Lower leg skin (tissue), 4 donors: ENCODE measurements at places on chromosomes 6 and 20.

GRCh38 chr6:151326116-151326825 lies 65.1 kb downstream of the ZBTB2 start:
- DNase-seq: no peak

GRCh38 chr6:78925317-78925716 lies 58.0 kb downstream of the IRAK1BP1 start:
- DNase-seq: no peak

GRCh38 chr6:34237722-34238584 lies 1.3 kb downstream of the HMGA1 start:
- peak; percentile 88 for DNase-seq

- no peak for DNase-seq
Measured at GRCh38 chr6:95546148-95546547, 31.2 kb upstream of the MANEA start.

GRCh38 chr6:142884214-142885035 lies 60.6 kb downstream of the HIVEP2 start:
- DNase-seq: no peak

- no peak for DNase-seq
Measured at GRCh38 chr6:4637691-4638433, 138.3 kb upstream of the CDYL start.

DNA sequence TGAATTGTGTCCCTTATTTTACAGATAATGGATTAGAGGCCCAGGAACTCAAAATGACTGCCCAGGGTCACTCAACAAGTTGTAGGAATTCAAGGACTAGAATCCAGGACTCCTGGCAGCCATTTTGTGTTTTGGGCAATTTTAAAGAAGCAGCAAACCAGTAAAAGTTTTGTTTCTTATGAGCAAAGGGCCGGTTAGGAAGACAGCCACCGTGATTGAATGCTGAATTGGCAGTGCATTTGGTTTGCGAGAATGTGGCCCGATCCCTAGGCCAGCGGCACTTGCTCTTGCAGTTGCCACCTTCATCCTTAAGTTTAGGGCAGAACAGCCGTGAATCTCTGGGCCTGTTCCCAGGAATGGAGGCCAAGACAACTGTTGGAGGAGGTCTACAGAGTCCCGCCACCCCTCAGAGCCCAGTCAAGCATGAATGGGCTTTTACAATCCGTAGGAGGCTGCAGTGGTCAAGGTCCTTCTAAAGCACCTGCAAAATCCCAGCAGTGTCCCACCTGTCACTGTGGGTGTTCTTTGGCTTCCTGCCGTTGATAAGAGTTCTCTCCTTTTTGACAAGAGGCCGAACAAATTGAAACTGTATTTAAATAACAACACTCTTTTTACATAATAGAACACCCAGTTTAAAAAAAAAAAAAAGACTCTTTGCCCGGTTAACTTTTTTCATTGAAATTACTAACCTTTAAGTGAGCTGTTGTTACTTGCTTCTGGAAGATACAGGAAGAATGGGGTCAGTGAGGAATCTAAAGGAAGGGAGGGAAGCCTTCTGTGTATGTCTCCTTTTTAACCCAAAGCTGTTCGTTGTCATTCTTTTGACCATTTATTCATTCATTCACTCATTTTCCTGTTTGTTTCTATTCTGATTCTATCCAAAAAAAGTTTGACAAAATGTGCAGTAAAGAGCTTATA lies 68.7 kb downstream of the PHACTR2 start:
- DNase-seq: no peak

GRCh38 chr20:17317341-17317740 lies 90.5 kb downstream of the PCSK2 start:
- no peak for DNase-seq

DNA sequence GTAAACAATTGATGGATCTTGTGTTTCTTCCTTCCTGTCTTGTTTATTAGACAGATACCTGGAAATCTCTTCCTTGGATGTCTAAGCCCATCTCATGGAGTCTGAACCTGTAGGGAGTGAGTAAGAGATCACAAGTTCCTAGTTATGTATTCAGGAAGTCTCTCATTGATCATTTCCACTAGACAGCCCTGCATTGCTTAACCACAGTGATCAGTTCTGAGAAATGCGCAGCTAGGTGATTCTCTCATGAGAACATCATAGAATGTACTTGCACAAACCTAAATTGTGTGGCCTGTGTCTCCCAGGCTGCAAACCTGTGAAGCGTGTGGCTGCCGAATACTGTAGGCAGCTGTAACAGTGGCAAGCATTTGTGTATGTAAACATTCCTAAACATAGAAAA lies 39.1 kb downstream of the FAM120B start:
- no peak for DNase-seq

DNA sequence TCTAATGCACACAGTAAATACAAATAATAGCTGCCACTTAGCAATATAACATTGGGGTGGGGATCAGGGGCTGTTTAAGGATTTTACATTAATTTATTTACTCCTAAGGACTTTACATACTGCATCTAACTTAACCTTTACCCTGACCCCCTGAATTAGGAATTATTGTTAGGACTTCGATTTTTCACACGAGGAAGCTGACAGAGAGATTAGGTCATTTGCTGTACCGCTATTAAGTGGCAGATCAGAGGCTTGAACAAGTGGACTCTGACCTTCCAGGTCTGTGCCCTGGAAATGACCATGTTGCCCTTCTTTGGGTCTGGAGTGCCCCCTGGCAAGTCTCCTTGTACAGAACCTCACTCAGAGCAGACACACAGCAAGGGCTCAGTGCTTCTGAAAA lies 5.2 kb upstream of the ELMO2 start:
- no peak for DNase-seq

GRCh38 chr20:25160467-25160866 lies 35.0 kb upstream of the ENTPD6 start:
- DNase-seq: no peak

DNA sequence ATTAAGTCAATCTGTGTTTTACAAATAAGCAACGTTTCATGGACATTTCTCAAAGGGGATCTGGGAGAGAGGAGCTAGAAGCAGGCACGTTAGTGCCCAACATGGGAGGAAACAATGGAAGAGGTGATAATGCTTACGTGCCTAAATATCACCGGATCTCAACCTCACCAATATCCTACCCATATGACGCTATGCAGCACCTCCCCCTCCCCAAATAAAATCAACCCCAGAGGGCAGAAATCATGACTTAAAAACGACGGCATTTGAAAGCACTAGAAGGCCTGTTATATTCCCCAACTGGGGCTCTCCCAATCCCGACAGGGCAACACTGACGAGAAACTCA lies 425 bp downstream of the HBS1L start:
- no peak for DNase-seq

GRCh38 chr20:11248687-11249638 lies 575.2 kb upstream of the JAG1 start:
- no peak for DNase-seq

DNA sequence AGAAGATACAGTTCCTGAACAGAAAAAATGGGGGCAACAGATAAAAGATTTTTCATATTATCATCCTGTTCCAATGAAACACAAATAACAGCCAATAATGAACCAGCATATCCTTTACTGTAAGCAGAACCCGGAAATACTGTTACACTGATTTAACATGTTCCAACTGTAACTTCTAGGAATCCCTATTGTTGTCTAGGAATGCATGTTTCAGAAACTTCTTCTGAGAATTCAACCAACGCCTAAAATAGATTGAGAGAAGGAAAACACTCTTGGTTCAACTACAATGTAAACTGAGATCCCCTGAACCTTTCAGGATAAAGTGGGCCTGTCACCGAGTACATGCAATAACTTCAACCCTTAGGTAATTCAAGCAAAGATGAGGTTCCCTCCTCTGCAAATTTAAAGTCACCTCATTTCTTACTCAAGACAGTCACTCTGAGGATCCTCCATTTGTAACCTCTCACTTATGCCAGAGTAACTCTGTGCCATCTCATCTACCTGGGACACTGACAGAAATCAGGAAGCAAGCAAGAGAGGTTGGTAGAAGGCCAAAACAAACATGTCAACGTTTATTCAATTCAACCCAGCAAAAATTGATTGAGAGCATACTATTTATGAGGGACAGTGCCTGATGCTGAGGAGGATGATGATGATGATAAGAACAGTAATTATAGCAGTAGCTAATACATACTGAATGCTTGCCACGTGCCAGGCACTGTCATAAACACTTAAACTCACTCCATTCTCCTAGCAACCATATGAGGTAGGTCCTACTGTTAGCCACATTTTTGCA lies 14.1 kb downstream of the UBE3D start:
- no peak for DNase-seq

- DNase-seq: no peak
Measured at GRCh38 chr6:148455225-148455624, 112.6 kb downstream of the SASH1 start.

DNA sequence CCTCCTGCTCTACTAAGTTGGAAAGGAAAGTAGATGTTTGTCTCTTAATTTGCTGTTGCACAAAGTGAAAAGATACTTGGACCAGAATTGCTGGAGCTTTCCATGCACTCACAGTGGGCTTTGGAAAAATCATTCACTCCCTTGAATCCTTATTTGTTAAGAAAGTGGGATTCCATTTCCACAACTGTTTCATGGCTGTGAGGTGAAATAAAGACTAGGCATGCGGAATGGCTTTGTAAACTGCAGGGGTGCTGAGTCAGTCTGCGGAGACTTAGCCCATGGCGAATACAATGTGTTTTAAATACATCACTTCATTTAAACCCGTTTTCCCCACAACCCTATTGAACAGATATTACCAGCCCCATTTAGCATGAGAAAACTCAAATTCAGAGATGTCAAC lies 36.8 kb upstream of the CLDN20 start:
- no peak for DNase-seq

DNA sequence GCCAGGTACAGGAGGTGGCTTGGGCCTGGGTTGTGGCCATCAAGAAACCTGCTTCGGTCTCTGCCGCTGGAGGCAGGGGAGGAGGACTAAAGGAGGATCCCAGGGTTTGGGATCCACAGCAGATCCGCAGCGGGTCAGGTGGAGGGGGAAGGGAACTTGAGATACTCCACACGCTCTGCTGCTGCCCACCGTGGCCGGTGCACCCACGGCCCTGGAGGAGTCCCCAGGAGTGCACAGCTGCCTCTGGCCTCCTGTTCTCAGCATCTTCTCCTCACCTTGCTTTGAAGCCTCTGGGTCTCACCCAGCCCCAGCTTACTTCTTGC lies 286.8 kb downstream of the CDH4 start:
- no peak for DNase-seq

DNA sequence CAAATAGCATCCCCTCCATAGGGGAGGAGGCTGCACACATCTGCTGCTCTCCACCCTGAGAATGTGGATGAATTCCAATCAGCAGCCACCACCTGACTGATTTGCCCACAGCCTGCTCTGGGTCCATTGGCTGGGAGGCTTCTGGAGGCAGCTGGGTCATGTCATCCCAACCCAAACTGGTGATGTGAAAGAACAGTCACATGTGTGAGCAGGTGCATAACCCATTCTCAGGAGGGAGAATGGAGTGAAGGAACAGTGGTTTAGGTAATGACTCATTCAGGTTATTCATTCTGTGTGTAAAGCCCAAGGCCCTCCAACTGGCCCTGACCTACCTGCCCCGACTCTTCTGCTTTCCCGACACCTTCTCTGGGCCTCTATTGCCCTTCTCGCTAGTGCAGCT lies 90.9 kb upstream of the GCM1 start:
- DNase-seq: no peak

DNA sequence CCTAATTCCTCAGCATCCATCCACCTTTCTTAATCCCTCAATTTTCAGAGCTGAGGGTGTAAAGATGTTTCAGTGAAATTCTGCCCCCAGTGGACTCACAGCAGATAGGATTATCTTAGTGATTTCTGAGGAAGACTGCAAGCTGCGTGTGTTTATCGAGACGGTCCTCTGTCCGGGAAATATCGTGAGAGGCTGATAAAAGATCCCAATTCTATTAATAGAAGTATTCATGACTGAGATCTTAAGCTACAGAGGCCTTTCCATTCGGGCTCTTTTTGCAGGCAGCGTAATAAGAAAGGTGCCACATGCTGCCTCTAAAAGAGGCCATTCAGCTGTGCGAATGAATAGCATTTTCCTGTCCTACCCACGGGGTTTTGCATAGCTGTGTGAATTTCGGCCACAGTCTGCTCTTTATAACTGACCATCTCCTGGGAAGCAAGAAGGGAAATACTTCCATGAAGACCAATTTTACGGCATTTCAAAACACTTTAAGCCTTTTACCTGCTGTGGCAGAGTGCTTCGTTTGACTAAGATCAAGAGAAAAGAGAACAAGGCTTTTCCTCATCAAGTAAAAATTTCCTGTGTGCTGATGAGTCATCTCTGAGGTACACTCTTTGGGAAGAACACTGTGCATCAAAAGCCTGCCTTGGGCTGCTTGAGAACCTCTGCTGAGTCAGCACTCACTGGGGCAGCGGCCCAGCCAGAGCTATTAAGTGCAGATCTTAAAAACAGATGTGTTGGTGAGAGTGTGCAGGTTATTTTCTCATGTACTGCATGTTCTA lies 208.8 kb downstream of the ARHGAP18 start:
- DNase-seq: no peak

DNA sequence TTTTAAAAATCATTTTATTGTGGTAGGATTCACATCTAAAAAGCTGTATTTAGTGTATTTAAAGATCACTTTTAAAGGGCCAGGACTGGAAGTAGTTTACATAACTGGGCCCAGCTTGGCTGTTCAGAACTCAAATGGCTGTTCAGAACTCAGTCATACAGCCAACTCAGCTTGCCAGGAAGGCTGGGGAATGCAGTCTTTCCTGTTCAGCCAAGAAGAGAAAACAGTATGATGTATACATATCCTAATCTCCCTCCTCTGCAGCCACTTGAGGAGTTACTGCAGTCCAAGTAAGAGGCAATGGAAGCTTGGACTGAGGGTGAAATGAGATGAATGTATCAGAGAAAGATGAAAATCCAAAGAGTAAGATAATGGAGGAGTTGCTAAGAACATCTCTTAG lies 24.6 kb downstream of the DSTN start:
- DNase-seq: no peak

DNA sequence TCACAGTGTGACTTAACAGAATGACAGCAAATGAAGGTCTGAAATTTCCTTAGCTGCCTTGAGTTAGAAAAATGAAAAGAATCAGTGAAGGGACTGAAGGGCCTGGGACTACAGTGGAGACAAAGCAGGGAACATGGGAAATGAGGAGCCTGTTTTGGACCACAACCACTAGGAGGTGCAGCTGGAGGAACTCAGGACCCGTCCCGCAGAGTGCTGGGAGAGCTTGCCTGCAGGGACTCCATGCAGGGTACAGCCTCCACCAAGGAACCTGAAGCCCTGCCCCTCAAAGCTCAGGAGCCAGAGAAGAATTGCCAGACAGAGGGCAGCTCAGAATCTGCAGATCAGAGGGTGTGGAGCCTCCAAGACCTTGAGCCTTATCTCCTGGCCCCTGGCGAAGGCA lies 50.7 kb downstream of the LRFN2 start:
- DNase-seq: no peak

GRCh38 chr6:110567957-110568696 lies 91.7 kb upstream of the SLC22A16 start:
- DNase-seq: no peak

- DNase-seq: no peak
Measured at GRCh38 chr6:30071081-30071818, 4.3 kb downstream of the PPP1R11 start.

GRCh38 chr6:111588366-111588765 lies 17.3 kb downstream of the TRAF3IP2 start:
- DNase-seq: no peak
